ENCODE measurements at places on chromosomes 3 and 15. TPM values are rescaled to one million over a fixed set of nuclear protein-coding genes. Genes with fewer than 3 reads are reported as not detected.

Gene CNTN4
- 1.00 TPM for total RNA-seq

Gene GPR149
- not detected for total RNA-seq

Gene ABI3BP
- 7.0 TPM for total RNA-seq

Gene ISL2
- 0.12 TPM for total RNA-seq

Gene KLHL40
- total RNA-seq: not detected

Gene PIGZ
- total RNA-seq: 3.9 TPM

Gene ADCY5
- total RNA-seq: 0.22 TPM

Gene MAP2K1
- 42.8 TPM for total RNA-seq

Measured in uterine smooth muscle cell (primary cell).